ENCODE measurements at places on chromosomes 12 and 14.

- DNase-seq: no peak
These were observed 7.7 kb downstream of the RACGAP1 start for GRCh38 chr12:50017641-50018040.

DNA sequence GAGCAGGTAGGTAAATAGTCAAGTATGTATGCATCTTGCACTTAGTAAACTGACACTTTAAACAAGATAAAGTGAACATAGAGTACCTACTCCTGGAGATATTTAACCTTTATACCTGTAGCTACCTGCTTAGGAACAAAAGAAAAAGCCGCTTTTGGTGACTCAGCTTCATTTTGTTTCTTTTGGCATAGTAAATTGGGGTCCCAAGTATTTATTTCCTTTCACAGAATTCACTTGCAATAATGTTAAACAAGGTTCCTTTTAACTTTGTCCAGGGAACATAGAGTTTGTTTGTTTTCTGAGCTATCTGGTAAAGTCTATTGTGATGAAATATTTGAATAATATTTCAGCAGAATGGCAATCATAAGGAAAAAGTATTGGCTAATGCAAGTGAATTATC, 20.0 kb downstream of the SLCO1B3 start:
- no peak for DNase-seq

DNA sequence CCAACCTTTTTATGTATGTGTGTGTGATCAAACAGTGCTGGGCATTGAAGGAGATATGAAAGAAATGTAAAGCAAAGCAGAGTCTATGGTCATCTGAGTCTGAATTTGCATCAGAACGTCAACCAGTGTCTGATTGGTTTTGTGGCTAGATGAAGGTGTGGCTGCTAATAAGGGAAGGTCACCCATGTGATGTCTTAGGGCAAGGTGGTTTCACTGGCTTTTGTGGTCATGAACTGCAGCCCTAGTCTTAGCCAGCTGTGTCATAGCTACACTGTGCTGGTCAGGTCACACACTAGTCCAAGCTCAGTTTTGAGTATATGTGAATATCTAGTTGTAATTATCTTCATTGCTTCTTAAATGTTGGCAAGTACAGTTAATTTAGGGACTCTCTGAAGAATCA, 105.8 kb downstream of the TGFB3 start:
- DNase-seq: no peak

DNA sequence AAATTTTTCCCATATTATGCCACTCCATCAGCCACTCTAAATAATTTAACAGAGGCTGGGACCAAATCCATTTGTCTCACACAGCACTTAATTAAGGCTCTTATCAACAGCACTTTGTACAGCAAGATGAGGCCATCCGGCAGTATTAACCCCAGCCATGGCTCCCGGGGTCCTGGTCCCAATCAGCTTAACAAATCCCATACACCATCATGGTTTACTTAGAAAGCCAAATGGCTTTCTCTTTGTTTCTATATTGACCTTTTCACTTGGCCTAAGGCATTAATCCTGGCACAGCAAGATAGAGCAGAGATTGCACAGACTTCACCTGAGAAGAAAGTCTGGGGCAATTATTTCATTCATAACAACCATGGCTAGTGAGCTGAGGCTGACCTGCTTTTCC, 38.6 kb downstream of the SPTSSA start:
- DNase-seq: no peak

DNA sequence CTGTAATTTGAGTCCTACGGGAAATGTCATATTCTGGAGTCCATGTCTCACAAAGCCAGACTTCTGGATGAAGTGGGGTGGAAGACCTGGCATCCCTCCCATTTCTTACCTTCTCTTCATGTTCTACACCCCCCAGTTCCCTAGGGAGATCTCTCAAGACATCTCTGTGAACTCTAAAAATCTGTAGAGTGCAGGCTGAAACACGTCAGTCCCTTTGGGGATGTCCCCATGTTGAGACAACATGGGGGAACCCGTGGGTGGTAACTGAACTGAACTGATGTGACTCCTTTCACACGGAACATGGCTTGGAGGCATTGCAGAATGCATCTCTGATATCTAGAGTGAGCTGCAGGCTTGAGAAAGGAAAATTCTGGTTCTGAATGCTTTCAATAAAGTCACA, 15.2 kb downstream of the SERPINA12 start:
- no peak for DNase-seq

- no peak for DNase-seq
These were observed 79.2 kb downstream of the CEP83 start for GRCh38 chr12:94380507-94380906.

DNA sequence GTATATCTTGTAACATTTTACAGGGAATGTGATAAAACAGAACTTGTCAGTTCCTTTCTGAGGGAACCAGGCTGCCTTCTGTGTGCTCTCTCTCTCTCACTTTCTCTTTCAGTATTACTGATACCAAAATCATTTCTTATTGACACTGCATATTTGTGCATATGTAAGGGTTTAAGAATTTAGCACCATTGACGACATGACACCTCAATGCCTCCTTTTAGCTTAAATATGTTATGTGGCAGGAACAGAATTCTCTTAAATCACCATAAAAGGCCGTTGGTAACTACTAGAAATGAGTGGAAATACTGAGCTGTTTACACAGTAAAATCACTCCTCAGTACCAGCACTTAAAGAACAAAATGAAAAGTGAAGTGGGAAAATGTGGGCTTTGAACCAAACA, 457.7 kb upstream of the SYT1 start:
- DNase-seq: no peak

GRCh38 chr12:70925539-70925938, 5.0 kb upstream of the PTPRR start:
- no peak for DNase-seq

GRCh38 chr14:41280745-41281144, 325.9 kb upstream of the LRFN5 start:
- no peak for DNase-seq

DNA sequence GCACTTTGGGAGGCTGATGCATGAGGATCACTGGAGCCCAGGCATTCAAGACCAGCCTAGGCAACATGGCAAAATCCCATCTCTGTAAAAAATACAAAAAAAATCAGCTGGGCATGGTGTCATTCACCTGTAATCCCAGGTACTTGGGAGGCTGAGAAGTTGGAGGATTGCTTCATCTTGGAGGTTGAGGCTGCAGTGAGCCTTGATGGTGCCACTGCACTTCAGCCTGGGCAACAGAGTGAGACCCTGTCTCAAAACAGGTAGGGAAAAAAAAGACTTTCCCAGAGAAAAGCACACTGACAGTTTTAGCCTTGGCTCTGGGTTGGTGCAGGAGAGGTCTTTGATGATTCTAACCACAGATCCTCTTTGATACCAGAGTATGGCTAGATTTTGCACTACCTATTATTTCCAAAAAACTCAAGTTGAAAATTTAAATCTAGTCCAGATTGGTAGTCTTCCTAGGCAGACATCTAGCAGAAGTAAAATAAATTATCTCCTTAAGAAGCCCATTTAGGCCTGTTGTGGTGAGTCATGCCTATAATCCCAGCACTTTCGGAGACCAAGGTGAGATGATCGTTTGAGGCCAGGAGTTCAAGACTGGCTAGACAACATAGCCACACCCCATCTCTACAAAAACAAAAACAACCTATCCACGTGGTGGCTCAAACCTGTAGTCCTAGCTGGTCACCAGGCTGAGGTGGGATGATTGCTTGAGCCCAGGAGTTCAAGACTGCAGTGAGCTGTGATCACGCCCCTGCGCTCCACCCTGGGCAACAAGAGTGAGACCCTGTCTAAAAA, 18.6 kb downstream of the LARP4 start:
- DNase-seq: no peak

DNA sequence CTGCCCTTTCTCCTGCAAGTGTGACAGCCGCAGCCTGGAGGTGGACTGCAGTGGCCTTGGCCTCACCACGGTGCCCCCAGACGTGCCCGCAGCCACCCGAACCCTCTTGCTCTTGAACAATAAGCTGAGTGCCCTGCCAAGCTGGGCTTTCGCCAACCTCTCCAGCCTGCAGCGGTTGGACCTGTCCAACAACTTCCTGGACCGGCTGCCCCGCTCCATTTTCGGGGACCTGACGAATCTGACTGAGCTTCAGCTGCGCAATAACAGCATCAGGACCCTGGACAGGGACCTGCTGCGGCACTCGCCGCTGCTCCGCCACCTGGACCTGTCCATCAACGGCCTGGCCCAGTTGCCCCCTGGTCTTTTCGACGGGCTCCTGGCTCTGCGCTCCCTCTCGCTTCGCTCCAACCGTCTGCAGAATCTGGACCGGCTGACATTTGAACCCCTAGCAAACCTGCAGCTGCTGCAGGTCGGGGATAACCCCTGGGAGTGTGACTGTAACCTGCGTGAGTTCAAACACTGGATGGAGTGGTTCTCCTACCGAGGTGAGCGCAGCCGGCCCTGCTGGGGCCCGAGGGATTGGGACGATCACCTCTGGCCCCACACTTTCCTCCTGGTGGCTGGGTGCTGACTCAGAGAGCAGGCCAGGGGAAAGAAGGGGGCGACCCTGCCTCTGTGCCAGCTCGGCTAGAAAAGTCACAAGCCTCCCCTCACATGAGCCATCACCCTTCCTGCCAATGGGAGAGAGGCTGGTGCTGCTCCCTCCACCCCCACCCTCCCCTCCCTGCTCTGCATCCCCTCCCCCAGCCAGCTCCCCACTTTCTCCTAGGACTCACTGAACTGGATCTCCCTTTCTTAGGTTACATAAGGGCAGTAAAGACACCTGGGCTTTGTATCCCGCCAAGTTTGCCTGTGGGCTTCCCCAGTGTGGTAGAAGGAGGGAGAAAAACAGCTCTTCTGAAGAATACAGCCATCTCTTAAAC, 10.9 kb downstream of the LRTM2 start:
- no peak for DNase-seq

- DNase-seq: no peak
These were observed 83.0 kb upstream of the ZDHHC17 start for GRCh38 chr12:76680940-76681339.

GRCh38 chr12:114401328-114402083, 4.4 kb downstream of the TBX5 start:
- no peak for DNase-seq

GRCh38 chr12:103036581-103037214, 79.2 kb downstream of the ASCL1 start:
- DNase-seq: no peak

DNA sequence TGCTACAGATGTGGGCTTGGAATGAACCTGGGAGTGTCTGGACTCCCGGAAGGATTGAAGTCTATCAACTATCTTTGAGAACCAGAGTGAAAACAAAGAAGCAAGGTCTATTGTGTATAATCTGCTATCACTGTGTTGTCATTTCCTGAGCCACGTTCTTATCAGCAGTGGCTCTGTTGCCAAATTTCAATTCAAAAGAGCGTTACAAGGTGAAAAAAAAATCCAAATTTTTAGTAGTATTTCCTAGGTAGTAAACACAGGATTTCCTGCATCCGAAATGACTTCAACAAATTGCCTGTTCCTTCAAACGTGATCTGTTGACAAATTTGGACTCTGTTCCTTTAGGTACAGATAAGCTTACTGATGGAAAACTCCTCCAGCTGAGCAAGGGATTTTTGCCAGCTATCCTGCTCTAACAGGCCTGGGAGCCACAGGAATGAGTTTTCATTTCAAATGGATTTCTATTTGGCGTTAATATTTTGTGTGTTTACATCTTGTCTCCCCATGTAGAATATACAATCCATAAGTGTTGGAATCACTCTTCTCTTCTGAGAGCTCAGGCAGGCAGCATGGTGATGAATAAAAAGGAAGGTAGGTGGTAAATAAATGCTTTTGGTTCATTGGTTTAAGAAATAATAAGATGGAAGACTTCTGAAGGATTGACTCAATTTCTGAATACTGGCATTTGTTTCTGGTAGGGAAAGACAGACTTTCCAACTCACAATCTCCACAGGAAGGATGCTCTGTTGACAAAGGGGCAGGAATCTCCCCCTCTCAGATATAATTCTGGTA, 58.5 kb downstream of the GPR135 start:
- DNase-seq: no peak

All from activated CD8-positive, alpha-beta memory T cell treated with anti-CD3 and anti-CD28 coated beads, Interleukin-2, amount 50 U/mL, for 48 hours (primary cell).